Camera-type eye (tissue), 1 donor: ENCODE measurements at places on chromosomes 13 and 19. TPM values are rescaled to one million over a fixed set of nuclear protein-coding genes. Genes with fewer than 3 reads are reported as not detected.

The TPTE2 gene
- not detected for total RNA-seq

The LILRA1 gene
- total RNA-seq, result 0.22 TPM

The NLRP12 gene
- total RNA-seq, result 0.38 TPM

The PRSS57 gene
- total RNA-seq, result not detected

The CYP4F12 gene
- 1.8 TPM for total RNA-seq

The RYR1 gene
- 20.4 TPM for total RNA-seq

The SOHLH2 gene
- 1.9 TPM for total RNA-seq
